ENCODE measurements at places on chromosomes 2 and 18. TPM values are rescaled to one million over a fixed set of nuclear protein-coding genes. Genes with fewer than 3 reads are reported as not detected.

Gene ANKRD23
- total RNA-seq: 6.1 TPM

Gene CFC1
- total RNA-seq: 25.5 TPM

Gene PLCD4
- total RNA-seq: 1.4 TPM

Gene LHCGR
- 0.92 TPM for total RNA-seq

Gene DQX1
- total RNA-seq: 1.4 TPM

Gene SMCHD1
- 40.1 TPM for total RNA-seq

Gene IL18RAP
- 2.5 TPM for total RNA-seq

Gene CABLES1
- total RNA-seq: 11.4 TPM

Gene LRRTM4
- total RNA-seq: 5.4 TPM

Gene FIGLA
- total RNA-seq: not detected

Gene MFSD2B
- not detected for total RNA-seq

Gene AKAIN1
- 1.1 TPM for total RNA-seq

Gene FAM237A
- not detected for total RNA-seq

Gene MYO1B
- 67.7 TPM for total RNA-seq
